ENCODE measurements at places on chromosomes 11 and 22.
A peak's percentile ranks its signal among the peaks of the same experiment; 100 is the strongest.

DNA sequence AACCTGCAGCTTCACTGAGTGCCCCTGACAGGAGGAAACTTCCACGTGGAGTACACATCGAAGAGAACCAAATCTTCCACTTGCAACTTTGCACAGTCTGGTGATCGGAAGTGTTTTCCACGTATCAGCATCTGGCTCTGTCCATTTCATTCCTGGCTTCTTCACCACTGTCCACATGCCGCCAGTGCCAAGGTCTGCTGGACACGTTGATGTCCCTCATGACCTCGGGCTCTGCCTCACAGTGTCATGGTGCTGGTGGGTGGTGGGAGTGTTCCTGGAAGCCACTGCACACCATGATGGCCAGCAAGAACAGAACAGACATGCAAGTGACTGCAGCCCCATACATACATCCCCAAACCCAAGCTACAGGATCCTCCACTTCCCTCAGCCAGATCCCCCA, 48.4 kb downstream of the WNT11 start:
- DNase-seq = no peak

DNA sequence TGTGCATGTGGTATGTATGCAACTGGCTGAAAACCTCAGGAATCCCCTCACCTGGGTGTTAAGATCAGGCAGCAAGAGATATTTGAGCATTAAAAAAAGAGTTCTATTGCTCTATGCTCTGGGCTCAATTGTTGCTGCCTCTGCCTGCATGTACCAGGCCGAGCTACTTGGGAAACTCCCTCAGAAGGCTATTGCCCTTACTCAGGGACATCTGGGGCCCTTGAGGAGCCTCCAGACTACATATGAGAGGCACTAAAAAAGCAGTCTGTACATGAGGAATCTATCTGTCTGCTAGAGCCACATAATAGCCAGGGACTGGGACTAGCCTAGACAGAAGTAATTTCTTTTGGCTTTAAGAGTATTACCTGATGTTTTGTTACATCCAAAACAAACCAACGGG, 120.1 kb downstream of the SWAP70 start:
- DNase-seq = no peak

DNA sequence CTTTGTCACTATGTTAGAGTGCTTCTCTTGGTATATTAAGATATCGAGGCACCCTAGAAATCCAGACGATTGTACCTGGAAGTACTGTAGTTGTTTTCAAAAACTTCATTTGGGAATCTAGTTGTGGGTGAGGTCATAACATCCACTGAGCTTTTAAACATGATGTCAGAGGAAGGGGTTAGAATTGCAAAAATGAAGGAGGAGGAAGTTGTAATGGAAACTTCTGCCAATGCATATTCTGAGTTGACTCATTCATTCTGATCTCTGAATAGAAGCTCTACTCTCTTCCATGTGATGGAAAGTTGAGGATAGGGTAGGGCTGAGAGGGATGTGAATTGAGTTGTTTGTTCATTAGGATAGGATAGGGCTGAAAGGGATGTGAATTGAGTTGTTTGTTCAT, 7.7 kb downstream of the CD44 start:
- DNase-seq = no peak

GRCh38 chr11:64089027-64089360, 53.3 kb downstream of the FLRT1 start:
- DNase-seq = no peak

DNA sequence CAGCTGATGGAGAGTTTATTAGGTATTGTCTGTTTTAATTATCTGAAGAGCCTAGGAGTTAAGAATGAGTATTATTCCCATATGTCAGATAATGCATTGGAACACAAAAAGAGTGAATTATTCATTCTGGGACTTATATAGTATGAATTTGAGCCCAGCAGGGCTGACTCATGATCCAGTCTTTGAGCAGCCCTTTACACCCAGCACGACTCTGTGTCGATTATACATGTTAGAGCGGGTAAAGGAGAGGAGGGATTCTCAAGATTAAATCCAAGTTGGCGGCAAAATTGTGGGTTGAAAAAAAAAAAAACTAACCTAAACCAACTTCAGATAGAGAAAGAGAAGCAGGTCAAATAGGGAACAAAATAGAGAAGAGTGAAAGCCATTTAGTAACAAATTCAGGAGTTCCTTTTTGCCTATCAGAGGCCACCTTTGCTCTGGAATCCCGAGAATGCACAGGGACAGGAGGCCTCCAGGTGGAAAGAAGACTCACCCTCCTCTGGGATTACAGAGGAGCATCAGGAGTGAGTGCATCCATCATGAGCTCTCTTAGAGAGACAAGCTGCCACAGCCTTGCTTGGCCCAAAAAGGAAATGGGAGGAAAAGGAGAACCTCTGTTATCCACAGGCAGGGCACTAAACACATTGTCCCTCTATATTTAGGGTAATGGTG, 3.1 kb downstream of the MRGPRX1 start:
- no peak for DNase-seq

DNA sequence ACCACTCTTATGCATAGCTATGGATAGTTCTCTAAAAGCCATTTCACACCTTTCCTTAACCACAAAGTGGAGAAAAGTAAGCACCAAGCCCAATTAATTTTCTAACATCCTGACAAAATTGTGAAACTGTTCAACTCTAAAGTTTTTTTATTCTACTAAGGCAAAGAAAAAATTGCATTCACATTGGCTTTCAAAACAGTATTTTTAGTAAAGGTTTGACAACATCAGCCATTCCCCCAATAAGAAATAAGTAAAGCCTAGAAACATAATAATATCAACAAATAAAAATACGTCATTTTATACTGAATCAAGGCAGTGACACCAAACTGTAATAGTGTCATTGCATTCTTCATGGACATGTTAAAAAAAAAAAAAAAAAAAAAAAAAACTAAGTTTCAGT, 11.1 kb downstream of the FAM168A start:
- DNase-seq = no peak

DNA sequence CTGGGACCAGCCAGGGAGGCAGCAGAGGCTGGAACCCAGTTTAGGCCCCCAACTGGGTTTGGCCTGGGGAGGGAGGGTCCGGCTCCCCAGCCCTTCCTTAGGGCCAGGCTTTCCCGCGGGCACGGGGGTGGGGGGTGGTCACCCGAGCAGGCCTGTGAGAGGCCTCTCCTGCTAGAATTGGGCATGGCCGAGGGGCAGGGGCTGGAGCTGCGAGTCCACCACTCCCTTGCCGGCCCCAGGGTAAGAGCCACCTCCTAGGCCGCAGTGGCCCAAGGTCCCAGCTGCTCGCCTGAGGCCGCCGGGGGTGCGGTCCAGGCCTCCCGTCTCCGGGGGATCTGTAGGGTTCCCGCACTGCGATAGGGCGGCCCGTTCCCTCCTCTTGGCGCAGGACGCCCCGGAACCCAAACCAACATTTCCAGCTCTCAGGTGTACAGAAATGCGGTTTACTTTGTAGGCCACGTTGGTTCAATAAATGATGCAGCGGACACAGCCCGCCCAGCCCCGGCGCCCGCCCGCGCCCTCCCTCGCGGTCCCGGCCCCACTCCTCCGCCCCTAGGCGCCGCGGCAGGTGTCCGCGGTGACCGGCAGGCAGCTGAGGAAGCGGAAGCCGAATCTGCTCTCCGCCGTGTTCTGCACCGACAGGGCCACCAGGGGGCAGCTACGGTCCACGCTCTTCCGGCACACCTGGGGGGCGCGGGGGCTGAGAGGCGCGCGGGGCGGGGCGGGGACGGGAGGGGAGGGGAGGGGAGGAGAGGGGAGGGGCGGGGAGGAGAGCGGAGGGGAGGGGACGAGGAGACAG, 5.9 kb downstream of the LMNTD2 start:
- peak; percentile 76 for DNase-seq

- DNase-seq = no peak
These were observed 27.7 kb downstream of the MICAL2 start for GRCh38 chr11:12137938-12138731.

DNA sequence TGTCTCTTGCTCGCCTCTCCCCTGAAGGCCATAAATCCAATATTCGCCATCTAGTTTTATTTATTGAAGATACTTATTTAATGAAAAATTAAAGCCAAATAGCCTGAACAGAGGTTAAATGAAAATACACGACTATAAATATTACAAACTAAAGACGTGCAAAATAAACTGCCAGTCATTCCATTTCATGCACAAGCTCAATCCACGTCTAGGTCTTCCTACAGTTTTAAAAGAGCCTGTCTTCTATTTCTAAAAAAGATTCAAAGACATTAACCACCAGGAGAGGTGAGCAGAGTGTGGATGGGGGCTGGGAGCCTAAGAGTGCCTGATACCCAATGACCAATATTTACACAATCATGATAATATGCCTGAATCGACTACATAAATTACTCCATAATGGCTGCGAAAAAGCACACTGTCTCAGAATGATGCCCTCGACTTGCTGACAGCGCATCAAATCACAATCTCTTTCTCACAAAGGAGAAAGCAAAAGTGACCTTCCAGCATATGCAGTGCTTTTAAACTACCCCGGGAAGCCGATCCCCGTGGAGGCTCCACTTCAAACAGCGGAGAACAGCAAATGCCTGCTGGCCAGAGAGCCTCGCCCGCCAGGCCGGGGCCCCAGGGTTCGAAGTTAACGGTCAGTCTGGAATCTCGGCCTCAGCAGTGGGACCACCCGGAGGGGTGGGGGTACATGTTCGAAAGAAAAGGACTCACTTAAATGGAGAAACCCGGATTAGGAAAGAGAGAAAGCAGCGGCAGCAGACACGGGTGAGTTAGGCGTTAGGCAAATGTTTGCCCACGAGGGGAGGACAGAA, 1.7 kb downstream of the FCHSD2 start:
- DNase-seq = peak; percentile 44

DNA sequence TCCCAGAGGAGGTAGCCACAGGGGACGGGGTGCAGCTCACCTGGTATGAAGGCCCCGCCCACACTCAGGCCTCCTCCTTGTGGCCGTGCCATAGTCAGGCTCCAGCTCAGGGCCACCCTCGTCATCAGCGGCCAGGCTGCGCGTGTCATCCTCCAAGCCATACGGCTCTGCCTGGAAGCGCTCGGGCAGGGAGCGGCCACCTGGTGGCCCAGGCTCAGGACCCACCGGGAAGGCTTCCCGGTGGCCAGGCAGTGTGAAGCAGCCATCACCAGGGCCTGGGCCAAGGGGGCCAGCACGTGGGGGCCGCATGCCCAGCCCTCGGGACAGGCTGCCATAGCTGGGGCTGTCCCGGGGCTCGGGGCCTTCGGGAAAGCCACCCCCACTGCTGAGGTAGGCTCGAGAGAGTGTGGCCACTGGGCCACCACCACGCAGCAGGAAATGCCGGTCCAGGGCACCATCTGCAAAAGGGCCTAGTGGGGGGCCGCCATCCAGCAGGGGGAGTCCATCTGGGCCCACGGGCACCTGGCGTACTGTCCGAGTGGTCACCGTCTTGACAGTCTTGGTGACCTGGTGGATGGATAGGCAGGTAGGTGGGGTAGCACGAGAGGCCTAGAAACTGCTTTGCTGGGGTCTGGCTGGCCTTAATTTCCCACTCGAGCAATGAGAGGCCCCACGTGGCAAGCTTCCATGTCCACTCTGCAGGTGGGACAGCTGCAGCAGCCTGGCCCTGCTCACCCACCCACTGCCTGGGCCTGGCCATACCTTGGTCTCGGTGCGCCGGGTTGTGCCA, 35.3 kb downstream of the ARVCF start:
- DNase-seq = no peak

- no peak for DNase-seq
These were observed 123.9 kb downstream of the CTNND1 start for GRCh38 chr11:57885298-57886050.

- DNase-seq = no peak
These were observed 732.7 kb upstream of the TENM4 start for GRCh38 chr11:80173371-80174136.

- DNase-seq = peak; percentile 99
These were observed at the start of the genes LMNTD2 and RASSF7 for GRCh38 chr11:560305-561147. Gene LMNTD2 (minus strand): TSS chr11:560738. CDS start chr11:560716, 22 bp downstream. Gene RASSF7 (plus strand): TSS chr11:560970. CDS start chr11:561769, 799 bp downstream.

DNA sequence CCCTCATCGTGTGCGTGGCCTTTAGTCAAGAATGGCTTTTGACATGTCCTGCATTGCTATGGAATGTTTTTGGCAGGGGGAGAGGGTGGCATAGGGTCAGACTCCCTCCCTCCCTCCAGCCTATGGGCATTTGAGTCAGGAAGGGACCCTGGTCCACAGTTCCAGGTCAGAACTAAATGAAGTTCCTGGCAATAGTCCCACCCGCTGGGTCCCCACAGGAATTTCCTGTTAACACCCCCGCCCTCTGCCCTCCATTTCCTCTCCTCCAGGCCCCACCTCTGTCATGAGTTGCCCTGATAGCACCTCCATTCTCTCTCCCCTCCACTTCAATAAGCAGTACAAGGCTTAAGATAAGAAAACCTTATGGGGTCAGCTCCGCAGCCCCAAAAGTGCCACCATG, 40.8 kb upstream of the LMO2 start:
- DNase-seq = no peak

DNA sequence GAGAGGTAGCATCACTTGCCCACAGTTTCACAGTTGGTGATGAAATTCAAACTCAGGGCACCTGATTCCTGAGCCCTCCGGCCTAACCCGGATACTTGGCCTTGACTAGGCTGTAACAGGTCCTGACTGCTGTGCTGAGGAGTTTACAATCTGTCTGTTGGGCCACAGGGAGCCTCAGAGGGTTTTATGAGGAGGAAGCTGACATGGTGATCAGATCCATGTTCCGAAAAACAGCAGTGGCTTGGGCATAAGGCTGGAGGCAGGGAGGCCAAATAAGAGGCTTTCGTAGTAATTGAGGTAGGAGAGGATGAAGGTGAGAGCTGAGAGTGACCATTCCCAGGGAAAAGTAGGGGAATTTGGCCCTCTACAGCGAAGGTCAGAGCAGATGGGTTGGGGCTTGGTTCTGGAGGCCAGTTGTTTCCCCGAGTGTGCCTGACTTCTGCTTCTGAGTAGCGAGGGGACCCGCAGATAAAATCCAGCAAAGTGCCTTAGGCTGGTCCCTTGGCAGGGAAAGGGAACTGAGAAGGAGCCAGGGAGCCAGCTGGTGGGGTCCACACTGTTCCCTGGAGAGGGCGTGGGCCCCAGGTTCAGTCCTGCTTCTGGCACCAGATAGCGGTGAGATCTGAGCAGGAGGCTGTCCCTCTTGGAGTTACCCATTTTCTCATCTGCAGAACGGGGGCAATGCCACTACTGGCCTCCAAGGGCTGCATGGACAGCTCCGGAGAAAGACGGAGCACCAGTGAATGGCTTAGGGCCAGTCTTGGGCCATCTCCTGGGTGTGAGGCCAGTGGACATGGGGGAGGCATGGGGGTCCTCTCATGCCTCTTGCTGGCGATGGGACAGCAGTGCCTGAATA, 6.5 kb downstream of the PRDM11 start:
- peak; percentile 5 for DNase-seq

DNA sequence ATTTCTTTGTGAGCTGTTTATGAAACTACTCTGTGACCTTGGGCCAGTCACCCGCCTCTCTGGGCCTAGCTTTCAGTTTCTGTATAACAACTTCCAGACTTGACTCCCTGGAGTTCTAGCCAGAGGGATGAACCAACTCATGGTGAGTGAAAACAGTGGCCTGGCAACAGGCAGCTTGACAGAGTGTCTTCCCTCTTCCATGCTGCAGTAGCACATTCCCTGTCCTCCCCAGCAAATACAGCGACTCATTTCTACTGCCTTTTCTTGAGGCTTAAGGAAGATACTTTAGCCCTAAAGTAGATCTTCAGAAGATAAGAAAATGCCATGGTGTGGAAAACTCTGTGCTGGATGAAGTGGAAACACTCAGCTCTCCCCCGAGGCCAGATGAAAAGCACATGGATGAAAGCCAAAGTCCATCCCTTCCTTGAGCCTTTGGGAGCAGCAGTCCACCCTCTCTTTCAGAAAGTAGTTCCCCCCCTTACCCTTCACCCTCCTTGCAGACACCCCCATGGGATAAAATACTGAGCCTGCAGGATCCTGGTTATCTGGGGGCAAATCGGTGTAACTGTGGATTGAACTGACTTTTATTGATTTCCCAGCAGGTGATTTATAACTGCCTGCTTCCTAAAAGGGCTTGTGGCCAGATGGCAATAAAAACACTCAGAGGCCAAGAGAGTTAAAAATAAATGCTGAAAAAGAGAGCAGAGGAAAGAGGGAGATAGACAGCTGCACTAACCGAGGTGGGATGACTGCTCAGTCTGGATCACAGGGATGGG, 24.1 kb downstream of the IRAG1 start:
- no peak for DNase-seq

Data from activated T-cell treated with anti-CD3 and anti-CD28 coated beads, Interleukin-2, amount 50 U/mL, for 48 hours (primary cell).